ENCODE measurements at places on chromosomes 2 and 18. TPM values are rescaled to one million over a fixed set of nuclear protein-coding genes. Genes with fewer than 3 reads are reported as not detected.

DNA sequence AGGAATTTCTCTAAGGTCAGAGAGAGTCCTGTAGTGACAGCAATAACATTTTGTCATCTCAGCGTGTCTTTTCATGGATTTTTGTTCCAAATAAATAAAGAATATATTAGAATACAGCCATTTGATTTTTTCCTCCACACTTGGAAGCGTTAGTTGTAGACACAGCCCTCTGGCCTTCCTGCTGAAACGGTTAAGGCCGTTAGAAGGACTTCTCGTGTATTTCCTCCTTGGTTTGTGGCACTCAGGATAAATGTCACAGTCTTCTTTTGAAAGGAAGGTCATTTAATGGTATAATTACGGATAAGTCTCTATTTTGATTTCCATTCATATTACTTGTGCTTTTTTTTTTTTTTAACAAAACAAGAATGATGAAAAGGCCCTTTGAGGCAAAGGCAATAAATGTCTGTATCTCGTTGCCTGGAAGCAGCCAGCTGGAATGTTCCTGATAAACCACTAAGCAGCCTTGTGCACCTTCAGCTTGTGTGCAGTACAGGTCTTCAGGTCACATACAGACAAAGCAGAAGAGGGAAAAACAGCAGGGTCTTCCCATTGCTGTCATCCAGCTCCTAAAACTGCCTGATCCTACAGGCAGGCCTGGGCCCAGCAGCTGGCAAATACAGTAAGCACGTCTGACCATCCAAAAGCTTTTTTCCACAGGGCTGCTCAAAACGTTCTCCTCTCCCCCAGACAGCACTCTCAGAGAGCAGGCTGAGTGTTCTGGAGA, 14.4 kb downstream of the EFR3B start:
- no peak for DNase-seq

- DNase-seq: no peak
These were observed 104.9 kb downstream of the ZNF236 start for GRCh38 chr18:76927223-76927725.

CAVIN2 gene
- 50.6 TPM for total RNA-seq

DNA sequence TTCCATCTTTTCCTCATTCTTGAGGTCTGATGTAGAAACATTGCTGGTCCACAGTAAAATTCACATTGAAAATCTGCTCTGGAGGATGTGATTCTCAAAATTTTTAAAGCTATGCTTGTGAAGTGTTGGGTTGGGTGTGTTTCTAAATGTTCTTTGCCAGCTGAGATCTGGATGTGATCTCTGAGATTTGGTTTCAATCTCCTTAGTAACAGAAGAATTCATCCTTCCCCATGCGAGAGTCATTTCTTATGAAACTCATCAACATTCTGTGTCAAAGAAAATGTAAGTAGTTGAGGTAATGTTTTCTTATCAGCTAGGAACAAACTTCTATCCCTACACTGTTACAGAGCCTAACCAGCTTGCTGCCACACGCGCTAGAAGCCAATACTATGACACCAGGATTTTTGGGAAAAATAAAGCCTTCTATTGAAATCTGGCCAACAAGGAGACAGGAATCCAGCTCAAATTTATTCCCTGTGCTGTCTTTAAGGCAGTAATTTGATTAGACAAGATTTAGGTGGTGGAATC, 134.9 kb downstream of the PTH2R start:
- DNase-seq: no peak
